ENCODE measurements at places on chromosomes 13 and 19. TPM values are rescaled to one million over a fixed set of nuclear protein-coding genes. Genes with fewer than 3 reads are reported as not detected.

GRCh38 chr13:34322014-34322742, 504.2 kb downstream of the RFC3 start:
- DNase-seq, result no peak

- DNase-seq, result no peak
These were observed 1.3 kb downstream of the EXOSC8 start for GRCh38 chr13:37001921-37002250.

DNA sequence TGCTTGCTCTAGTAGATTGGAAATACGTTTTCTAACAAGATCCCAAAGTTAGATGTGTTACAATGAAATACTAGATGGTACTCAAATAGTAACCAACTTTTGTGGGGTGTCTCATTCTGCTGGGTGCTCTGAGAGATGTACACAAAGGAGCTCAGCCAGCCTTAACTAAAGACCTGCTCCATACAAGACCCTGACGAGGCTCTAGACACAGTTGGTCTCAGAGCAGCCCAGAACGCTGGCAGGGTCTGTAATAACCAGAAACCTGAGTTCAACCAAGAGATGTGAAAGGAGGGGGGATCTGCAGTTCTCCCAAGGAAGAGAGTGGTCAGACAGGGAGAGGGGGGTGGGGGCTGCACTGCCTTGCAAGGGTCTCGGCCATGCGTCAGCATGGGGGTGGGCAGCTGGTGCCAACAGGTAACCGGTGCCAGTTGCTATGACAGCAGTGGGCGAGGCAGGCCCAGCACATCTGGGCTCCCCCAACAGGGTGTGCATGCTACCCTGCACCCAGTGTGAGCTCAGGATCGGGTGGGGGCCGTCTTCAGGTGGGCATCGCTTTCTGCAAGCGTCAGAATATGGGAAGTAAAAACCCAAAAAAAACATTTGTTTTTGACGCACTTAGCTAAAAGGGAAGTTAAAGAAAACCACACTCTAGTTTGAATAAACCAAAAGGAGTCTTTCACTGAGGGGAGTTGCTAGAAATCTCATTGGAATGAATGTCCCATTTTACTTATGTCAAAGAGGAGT, 68.0 kb upstream of the GPR183 start:
- DNase-seq, result no peak

GRCh38 chr13:42331009-42331408, 59.1 kb downstream of the AKAP11 start:
- DNase-seq, result peak; percentile 17

DNA sequence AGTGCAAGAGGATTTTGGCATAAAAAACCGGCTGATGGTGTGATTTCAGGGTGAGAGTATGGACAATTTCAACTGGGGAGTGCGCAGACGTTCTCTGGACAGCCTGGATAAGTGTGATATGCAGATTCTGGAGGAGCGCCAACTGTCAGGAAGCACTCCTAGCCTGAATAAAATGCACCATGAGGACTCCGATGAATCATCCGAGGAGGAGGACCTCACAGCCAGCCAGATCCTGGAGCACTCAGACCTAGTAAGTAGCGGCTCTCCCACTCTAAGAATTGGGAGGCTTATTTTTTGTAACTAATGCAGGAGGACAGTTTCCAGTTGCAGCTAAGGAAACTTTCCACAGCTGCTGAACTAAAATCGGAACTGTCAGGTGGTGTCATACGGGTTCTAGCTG, 53.6 kb downstream of the ZAR1L start:
- no peak for DNase-seq

DNA sequence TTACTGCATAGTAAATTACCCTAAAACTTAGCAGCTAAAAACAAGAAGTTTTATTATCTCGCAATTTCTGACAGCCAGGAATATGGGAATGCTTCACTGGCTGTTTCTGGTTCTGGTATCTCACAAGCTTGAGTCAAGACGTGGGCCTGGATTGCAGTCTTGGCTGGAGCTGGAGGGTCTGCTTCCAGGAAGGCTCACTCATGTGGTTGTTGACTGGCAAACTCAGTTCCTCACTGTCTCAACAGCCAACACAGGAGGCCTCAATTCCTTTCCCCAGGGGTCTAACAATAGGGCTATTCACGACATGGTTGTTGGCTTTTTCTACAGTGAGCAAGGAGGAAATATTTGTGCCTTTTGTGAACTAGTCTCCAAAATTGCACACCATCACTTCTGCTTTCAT, 146.3 kb downstream of the GPC5 start:
- DNase-seq, result no peak

DNA sequence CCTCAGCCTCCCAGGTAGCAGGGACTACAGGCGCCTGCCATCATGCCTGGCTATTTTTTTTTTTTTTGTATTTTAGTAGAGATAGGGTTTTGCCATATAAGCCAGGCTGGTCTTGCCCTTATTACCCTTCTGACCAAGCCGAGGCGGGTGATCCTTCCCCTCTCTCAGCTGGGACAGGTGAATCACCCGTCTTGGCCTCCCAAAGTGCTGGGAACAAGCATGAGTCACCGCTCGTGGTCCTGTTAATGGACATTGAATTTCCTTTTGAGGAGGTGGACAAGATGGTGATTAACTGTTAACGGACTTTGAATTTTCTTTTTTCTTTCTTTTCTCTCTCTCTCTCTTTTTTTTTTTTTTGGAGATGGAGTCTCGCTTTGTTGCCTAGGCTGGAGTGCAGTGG, 10.6 kb downstream of the CD70 start:
- DNase-seq, result no peak

- no peak for DNase-seq
These were observed 45.7 kb downstream of the CD320 start for GRCh38 chr19:8262431-8262830.

GRCh38 chr13:40922437-40923040, 96.6 kb downstream of the ELF1 start:
- no peak for DNase-seq

- no peak for DNase-seq
These were observed 512 bp downstream of the MED4 start for GRCh38 chr13:48094404-48094780.

DNA sequence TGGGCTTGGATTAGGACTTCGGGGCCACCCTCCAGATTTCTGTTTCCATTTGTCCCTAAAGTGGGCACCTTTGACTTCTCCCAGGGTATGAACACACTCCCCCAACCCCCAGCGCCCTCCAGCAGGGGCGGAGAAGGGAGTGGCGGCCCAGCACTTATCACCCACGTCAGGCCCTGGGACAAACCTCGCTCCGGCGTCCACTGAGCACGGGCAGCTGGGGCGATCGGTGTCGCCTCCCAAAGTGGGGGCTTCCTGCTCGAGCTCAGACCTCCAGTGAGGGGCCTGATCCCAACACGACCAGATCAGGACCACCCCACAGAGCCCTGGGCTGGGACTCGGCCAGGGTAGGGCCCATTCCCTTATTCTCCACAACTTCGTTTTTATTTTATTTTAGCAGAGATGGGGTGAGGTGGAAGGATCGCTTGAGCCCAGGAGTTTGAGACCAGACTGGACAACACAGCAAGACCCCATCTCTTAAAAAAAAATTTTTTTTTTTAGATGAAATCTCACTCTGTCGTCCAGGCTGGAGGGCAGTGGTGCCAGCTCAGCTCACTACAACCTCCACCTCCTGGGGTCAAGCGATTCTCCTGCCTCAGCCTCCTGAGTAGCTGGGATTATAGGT, 3.7 kb upstream of the TCF3 start:
- DNase-seq, result no peak

DNA sequence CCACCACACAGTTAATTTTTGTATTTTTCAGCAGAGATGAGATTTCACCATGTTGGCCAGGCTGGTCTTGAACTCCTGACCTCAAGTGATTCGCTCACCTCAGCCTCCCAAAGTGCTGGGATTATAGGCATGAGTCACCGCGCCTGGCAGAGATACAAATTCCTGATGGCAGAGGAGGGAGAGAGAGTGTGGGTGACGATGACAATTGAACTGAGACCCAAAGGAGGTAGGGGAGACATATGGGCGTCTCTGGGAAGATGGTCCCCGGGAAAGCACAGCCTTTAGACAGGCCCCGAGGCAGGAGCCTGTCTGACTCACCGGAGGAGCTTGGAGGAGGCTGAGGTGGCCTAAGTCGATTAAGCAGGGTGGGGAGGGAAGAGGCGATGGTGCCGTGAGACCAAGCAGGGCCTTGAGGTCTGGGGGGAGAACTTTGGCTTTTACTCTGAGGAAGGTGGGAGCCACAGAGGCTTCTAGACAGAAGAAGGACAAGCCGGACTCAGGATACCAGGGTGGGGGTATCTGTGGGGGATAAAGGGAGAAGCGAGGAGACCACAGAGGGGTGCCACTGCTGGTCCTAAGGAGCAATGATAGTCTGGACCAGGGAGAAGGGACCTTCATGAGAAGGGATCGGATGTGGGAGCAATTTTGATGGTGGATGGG, 38.2 kb downstream of the ARRDC2 start:
- DNase-seq, result peak; percentile 57

- DNase-seq, result no peak
These were observed 33.1 kb downstream of the GATAD2A start for GRCh38 chr19:19438366-19439175.

DNA sequence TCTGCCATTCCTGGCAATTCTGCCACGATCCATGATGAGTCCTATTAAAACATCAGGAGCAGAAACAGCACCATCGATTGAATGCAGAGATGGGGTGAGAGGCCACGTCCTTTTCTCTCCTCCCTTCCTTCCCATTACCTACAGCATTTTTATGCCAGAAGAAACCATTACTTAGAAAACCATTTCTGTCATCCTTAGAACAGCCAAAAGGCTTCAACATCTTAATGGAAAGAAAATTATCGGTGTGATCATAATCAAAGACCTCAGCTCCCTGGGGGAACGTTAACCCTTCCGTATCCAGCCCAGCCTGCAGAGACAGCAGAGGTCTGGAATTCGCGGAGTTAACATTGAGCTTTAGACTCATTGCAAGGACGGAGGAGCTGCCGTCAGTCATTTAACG, 56.0 kb upstream of the SIAH3 start:
- DNase-seq, result no peak

GRCh38 chr19:33472691-33473652, 48.6 kb downstream of the PEPD start:
- peak; percentile 93 for DNase-seq

- DNase-seq, result no peak
These were observed 391.6 kb downstream of the KCNRG start for GRCh38 chr13:50406831-50407230.

GRCh38 chr19:57099199-57099661, 20.6 kb upstream of the USP29 start:
- peak; percentile 13 for DNase-seq

DNA sequence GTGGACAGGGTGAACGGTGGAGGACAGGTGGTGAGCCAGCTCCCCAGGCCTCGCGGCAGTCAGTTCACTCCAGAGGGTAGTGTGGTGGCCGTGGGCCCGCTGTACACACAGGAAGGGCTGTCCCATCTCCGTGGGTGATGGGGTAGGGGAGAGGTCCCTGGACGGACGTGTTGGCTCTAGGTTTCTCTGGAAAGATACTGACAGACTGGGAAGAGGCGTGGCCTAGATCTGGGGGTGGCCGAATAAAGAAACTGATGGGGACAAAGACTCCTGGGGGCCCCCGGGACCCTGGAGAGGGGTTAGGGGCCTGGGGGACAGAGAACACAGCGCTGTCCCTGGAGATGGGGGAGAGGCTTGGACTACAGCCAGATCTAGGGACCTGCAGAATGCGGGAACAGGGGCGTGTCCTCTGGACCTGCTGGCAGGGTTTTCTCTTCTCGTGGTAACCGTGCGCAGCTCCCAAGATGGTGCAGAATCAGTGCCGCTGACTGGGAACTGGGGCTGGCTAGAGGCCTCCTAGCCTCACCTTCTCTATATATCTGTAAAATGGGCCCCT, 4.0 kb upstream of the PRAM1 start:
- DNase-seq, result no peak

CFAP97D2 gene
- not detected for total RNA-seq

HIPK4 gene
- total RNA-seq, result 0.07 TPM

ACP7 gene
- 0.92 TPM for total RNA-seq

ENOX1 gene
- 1.5 TPM for total RNA-seq

SEMA6B gene
- total RNA-seq, result 1.7 TPM

CEACAM3 gene
- total RNA-seq, result not detected

PEAK3 gene
- total RNA-seq, result not detected

ZNF433 gene
- 2.6 TPM for total RNA-seq

DHRS12 gene
- 2.6 TPM for total RNA-seq

KLF12 gene
- total RNA-seq, result 6.6 TPM
